ENCODE measurements at places on chromosomes 1 and 21. TPM values are rescaled to one million over a fixed set of nuclear protein-coding genes. Genes with fewer than 3 reads are reported as not detected.

Gene CTSE
- 0.20 TPM for polyA plus RNA-seq

DNA sequence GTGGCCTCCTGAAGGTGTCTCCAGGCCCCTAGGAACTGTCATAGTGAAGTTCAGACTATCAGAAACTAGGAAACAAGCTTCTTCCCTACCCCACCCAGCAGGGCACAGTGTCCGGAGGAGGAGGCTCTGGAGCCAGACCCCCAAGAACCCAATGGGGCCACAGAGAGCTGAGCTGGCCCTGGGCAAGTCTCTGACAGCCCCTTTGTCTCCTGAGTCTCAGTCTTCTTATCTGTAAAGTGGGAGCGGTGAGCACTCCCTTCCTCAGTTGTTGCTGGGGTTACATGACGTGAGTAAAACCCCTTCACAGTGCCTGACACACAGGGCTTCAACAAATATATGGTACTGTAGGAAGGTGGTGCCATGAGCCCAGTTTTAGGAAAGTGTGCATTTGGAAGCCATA lies 675.8 kb downstream of the MATN1 start:
- no peak for DNase-seq

GRCh38 chr1:101302831-101303511 lies 66.2 kb downstream of the S1PR1 start:
- no peak for DNase-seq

- no peak for DNase-seq
Observed at GRCh38 chr1:157844089-157844830, 2.7 kb upstream of the CD5L start.

Gene TTC24
- polyA plus RNA-seq: 0.32 TPM

DNA sequence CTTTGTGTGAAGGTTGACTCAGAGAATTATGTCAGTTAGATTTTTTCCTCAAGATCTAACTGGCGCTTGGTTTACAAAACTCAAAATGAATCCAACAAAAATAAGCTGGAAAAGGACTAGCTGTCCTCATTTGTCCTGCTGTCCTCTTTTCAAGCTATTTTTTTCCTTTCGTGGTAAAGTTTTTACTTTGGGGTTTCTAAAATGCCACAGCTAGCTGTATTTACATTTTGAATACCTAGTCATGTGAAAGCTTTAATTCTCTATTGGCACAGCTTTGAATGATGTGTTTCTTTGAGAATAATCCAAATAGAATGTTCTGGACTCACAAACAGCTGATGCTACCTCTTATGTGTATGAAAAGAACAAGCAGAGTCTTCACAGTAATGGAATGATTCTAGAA lies 673.6 kb upstream of the NR5A2 start:
- no peak for DNase-seq

Gene FCRL6
- 0.34 TPM for polyA plus RNA-seq

DNA sequence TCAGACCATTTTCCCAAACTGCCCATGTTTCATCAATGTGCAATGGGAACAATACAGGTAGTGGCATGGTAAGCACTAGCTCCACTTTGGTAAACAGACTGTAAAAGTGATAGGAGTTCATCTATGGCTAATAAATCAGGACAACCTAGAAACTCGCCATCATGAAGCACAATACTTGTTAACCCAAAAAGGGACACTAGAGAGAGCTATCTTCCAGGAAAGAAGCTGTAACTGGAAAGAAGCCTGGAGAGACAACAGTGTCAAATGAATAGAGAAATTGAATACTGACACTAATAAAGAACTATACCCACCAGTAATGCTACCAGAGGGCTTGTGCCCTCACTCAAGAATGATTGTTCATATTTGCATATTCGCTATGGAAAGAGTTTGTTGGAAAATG lies 164.7 kb upstream of the RGS18 start:
- no peak for DNase-seq

GRCh38 chr1:79955966-79956365 lies 949.4 kb upstream of the ADGRL4 start:
- DNase-seq: peak; percentile 9

GRCh38 chr1:183090391-183091006 lies 67.3 kb downstream of the LAMC1 start:
- DNase-seq: peak; percentile 80

Gene NTPCR
- 27.2 TPM for polyA plus RNA-seq

Gene PRR9
- not detected for polyA plus RNA-seq

Gene TMEM82
- not detected for polyA plus RNA-seq

- no peak for DNase-seq
Observed at GRCh38 chr1:156388174-156389137, 19.4 kb downstream of the RHBG start.

Gene PPP1R8
- 29.0 TPM for polyA plus RNA-seq

DNA sequence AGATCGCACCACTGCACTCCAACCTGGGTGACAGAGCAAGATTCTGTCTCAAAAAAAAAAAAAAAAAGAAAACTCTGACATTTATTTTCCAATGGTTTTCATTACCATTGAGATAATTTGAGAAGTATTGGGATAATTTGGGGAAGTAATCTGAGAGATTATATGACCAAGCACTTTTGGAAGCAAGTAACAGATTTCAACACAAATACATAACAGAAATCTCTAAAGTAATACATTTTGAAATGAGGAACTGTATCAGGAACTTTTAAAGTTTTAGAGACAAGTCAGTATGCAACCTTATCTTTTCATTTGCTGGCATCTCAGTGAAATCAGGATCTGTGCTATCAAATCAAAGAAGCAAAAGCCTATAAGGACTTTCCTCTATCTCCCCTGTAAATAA lies 25.4 kb upstream of the SLC16A1 start:
- DNase-seq: no peak

DNA sequence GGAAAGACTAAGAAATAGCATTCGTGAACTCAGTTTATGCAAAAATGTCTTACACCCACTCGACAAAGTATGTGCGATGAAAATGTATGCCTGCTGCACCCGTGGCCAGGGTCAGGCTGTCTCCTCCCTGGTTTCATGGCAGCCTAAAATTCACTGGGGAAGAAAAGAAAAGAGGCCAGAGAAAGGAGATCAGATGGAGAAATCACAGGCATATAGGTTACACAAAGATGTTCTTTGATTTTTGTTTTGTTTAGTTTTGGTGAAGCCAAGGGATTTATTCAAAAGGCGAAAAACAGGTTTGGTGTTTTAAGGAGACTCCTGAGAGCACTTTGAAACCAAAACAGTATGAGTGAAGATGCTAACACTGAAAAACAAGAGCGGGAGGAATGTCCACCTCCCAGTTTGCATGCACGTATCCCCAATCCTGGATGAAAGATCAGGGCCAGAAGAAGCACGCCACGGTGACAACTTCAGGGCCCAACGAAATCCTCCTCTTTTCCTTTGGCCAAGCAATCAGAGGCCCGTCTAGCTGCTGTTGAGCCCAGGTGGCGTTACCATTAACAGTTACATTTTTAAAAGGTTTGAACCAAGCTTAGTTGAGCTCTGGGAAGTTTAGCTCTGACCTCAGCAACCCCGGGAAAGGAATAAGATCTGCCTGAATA lies 992 bp upstream of the SSX2IP start:
- DNase-seq: no peak

Gene CATSPERE
- polyA plus RNA-seq: 0.77 TPM

Gene KIF14
- polyA plus RNA-seq: 2.5 TPM

DNA sequence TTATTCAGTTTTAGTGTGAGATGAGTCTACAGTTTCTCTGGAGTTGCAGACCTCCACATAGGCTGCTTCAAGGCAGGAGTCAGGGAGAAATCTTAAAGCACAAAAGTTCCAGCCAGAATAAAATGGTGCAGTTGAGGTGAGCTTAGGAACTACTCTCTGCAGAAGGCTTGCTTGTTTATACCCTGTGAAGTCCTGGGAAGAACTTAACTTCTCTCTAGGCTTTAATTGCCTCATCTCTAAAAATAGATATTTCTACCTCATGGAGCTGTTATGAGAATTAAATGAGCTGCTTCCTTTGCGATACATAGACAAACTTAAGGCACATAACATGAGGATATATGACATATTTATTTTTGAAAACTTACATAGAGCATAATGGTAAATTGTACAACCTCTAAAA lies 286.2 kb downstream of the GPATCH2 start:
- DNase-seq: no peak

- no peak for DNase-seq
Observed at GRCh38 chr21:27569831-27570230, 602.9 kb upstream of the ADAMTS5 start.
